ENCODE measurements at places on chromosomes 16 and 17.

DNA sequence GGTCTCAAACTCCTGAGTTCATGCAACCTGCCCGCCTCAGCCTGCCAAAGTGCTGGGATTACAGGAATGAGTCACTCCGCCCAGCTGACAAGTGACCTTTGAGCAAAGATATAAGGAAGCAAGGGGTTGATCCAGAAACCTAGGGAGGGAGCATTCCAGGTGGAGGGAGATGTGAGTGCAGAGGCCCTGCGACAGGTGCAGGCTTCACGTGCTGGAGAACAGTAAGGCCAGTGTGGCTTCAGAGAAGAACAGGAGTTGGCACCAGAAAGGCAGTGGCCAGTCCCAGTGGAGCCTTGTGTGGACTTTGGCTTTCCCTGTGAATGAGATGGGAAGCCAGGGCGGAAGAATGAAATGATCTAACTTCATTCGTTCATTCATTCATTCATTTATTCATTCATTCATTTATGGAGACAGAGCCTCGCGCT, 73.6 kb upstream of the HAS3 start:
- DNase-seq = no peak

GRCh38 chr17:78952706-78953105, 27.0 kb downstream of the LGALS3BP start:
- DNase-seq = no peak

DNA sequence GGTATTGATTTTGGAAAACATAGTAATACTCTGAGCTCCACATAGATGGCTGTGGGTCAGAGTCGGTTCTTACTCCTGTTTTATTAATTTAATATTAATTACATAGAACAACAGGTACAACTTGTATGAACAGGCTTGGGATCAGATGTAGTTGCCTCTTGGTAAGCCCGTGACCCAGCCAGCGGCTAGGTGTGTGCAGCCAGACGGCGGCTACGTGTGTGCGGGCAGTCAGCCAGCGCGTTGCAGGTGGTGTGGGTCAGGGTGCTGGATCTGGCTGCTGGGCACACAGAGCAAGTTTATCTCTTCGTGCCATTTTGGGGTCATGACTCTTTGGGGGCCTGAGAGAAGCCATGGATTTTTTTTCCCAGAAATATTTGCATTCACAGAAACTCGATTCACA, 30.3 kb downstream of the DBNDD1 start:
- no peak for DNase-seq

DNA sequence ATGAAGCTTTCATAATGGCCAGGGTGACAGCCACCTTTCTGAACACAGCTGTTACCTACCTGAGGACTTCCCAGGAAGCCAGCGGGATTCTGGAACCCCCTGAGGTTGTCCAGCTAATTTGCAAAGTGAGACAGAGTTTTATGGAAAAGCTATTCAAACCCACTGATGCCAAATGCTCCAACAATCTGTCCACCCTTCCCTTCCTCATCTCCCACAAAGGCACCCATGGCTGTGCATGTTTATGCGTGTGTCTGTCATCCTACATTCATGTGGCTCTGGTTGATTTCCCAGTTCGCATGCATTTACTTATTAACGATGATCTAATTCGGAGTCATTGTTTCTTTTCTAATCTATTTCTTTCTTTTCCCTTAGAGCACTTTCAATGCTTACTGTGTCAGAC, 217.1 kb downstream of the SLC39A11 start:
- DNase-seq = no peak

GRCh38 chr17:9519583-9520272, 55.9 kb downstream of the STX8 start:
- no peak for DNase-seq

DNA sequence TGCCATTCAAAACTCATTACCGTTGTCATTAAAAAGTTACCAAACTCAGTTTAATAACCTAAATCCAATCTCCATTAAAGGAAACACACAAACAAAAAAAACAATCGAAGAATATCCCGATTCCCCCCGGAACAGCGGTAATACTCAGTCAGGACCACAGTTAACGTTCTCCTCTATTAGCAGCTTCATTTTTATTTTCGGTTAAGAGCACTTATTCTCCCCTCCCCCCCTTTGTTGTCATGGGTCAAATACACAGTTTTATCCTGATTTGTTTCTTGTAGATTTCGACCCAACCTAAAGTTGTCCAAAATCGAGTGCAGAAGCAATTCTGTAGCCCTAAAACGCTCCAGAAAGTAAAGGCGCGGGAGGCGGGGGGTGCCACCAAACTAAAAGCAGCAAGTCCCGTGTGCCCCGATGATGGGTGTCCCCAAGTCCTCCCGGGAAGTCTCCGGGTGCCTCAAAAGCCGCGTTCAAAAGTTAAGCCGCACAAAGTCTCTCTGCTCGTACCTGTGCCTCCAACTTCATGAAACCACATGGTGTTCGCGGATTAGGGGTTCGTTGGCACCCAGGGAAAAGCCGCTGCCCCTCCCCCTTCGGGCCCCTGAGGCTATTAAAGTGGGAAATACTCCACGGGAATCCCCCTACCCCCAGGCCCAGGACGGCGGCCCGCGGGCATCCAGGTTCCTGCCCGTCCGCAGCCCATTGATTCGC, 996 bp downstream of the SUMO2 start:
- no peak for DNase-seq

DNA sequence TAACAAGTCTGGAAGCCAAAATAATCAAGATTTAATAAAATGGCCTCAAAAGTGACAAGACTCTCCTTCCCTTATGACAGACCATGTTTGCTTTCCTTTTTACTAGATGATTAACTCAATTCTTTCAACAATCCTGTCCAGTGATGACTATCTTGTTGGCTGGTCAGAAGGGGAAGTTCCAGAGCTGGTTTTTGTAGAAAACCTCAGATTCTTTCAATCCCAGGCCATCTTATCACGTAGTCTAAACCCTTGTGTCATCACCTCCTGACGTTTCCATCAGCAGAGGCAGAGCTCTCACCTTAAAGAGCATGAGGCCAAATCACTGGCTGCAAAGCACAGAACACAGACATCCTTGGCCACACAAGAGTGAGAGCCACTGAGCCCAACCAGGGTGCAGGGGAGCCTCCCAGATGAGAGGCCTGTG, 125.3 kb downstream of the ANKRD11 start:
- no peak for DNase-seq

GRCh38 chr16:64469906-64470702, 651.8 kb downstream of the CDH11 start:
- DNase-seq = no peak

- DNase-seq = no peak
These were observed 37.2 kb downstream of the TXNDC11 start for GRCh38 chr16:11705311-11706025.

DNA sequence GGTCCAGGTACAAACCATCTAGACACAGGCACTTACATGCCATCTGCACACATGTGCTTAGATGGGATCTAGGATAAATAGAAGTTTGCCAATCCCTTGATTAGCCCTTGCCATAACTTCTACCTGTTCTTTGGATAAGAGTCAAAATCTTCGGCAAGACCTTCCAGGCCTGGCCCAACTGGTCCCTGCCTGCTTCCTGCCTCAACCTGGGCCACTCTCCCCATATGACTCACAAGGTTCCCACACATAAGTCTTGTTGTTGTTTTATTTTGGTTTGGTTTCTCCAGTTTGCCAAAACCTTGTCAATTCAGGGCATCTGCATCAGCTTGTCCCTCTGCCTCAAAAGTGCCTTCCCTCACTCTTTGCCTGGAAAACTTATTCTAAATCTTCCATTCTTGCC, 95.3 kb upstream of the XYLT1 start:
- no peak for DNase-seq

DNA sequence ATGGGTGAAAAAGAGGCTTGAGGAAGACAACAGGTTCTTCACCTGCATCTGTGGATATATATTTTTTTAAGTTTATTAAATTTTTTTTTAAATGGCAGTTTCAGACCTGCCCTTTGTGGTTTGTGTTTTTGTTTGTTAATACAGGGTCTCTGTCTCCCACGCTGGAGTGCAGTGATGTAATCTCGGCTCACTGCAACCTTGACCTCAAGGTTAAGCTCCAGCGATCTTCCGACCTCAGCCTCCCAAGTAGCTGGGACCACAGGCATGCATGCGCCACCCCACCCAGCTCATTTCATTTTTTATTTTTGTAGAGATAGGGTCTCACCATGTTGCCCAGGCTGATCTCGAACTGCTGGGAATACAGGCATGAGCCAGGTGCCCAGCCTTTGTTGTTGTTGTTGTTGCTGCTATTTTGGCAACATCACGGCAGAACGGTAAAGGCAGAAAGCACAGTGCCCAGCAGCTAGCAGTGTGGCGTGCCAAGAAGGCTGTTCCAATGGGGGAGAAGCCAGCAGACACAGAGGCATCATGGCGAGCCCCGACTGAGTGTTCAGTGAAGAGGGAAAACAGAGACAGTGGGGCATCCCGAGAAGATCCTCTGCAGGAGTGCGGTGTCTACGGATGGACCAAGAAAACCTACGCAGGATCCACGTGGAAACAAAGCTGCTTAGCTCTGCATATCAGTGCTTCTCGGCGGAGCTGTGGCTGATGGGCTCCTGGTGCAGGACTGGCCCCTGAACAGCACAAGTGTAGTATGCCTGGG, 19.6 kb downstream of the TMC6 start:
- DNase-seq = no peak

- DNase-seq = peak; percentile 30
These were observed 541 bp downstream of the ZNF18 start for GRCh38 chr17:11996722-11997146.

DNA sequence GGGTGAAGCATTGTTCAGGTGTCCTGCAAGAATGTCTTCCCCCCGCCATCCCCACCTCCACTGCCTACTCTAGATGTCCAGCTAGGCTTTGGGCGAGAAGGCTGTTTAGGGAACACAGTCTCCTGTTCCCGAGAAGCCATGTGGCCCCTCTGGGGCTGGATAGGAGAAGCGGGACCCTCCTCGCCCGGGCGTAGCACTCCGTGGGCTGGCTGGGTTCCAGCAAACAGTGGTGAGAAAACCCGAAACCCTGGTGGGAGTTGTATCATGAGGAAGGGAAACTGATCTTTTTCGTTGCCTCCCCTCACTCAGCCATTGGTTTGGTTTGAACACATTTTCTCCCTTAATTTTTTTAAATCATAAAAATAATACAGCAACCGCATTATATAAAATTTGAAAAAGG, 56.6 kb downstream of the IRF8 start:
- DNase-seq = no peak

DNA sequence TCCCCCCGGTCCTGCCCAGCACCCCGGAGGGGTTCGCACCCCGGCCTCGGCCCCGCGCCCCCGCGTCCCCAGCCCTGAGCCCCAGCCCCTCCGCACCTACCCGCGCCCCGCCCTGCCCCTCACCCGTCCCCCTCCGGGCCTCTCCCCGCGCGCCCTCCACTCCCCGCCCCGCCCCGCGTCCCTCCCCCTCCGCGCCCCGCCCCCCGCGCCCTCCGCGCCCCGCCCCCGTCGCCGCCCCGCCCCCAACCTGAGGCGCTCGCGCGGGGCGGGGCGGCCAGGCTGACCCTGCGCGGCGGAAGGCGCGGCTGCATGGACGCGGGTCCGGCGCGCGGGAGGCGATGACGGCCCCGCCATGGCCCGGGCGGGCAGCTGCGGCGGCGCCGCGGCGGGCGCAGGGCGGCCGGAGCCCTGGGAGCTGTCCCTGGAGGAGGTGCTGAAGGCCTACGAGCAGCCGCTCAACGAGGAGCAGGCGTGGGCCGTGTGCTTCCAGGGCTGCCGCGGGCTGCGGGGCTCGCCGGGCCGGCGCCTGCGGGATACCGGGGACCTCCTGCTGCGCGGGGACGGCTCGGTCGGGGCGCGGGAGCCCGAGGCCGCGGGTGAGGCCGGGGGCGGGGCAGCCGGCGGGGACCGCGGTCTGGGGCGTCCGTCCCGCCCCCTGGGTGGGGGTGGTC, at the start of gene SPIRE2:
SPIRE2 (plus strand) TSS at position 277 of the 671 bp plus-strand sequence; CDS start at position 353, 76 bp downstream.
- peak; percentile 68 for DNase-seq

DNA sequence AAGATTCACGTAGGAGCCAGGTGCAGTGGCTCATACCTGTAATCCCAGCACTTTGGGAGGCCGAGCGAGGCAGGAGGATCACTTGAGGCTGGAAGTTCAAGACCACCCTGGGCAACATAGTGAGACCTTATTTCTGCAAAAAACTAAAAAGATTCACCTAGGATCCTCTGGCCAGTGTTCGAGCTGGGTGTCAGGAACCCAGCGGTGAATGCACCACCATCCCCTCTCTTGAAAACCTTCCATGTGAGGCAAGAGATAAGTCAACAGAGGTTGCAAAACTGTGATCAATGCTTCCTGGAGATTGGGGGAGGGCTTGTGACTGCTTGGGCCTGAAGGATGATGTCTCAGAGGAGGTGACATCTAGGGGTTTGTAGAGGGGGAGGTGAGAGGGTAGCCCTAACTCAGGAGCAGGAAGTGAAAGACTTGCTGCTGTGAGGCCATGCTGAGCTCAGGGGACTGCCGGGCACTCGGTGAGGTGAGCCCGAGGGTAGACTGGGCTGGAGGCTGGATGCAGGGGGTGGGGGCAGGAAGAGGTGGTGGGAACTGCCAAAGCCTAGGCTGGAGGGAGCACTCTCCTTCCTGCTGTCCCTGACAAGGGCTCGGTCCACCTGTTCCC, 11.7 kb downstream of the GJD3 start:
- DNase-seq = no peak

DNA sequence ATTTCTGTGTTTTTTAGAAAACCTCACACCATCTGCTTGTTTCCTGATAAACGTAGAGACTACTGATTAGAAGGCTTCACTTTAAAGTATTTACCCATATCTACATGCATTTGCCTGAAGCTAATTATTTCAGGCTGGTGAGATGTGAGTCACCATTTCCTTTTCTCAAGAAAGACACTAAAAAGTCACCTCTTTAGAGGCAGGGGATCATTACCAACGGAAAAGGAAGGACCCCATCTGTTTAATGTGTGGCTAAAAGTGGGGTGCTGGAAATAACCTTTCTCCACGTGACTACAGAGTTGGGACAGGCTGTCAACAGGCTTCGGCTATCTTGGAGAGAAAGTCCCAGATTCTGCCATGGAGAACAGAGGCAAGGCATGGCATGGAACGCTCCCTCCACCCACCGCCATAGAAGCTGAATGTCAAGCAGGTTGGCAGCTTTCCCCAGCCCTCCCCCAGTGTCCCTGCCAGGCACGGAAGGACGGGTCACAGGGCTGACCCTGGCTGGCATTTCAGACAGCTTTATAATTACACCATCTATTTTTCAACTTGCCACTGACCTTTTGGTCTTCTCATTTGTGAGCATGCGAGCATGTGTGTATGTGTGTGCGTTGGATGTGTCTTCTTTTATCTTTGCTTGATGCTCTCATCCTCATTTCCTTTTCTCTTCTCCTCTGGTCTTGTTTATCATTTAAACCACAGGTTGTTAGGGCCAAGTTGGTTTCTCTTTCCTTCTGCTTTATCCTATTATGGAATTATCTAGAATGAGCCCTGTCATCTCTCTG, 157.0 kb downstream of the CPPED1 start:
- DNase-seq = no peak

DNA sequence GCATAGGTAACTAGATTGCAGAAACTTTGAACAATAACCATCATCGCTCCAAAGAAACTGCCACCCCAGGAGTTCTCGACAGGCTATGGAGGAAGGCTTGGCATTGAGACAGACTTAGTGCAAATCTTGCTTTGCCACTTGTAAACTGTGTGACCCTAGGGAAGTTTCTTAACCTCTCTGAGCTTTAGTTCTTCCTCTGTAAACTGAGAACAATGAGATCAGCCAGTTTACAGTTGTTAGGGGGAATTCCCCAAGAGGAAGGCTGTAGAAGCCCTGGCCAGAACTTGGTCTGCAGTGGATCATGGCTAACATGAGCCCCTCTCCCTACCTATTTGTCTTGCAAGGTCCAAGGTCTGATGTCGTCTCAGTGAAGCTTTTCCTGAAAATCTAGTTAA, 78.9 kb downstream of the NT5M start:
- no peak for DNase-seq

- no peak for DNase-seq
These were observed 44.2 kb downstream of the USP22 start for GRCh38 chr17:20998571-20999043.

GRCh38 chr17:30271102-30271501, 20.6 kb downstream of the BLMH start:
- DNase-seq = no peak

Data from right renal pelvis (tissue), 4 donors.